ENCODE measurements at places on chromosomes 4 and X.

GRCh38 chr4:145774473-145774872, 94.5 kb downstream of the C4orf51 start:
- DNase-seq, result no peak

DNA sequence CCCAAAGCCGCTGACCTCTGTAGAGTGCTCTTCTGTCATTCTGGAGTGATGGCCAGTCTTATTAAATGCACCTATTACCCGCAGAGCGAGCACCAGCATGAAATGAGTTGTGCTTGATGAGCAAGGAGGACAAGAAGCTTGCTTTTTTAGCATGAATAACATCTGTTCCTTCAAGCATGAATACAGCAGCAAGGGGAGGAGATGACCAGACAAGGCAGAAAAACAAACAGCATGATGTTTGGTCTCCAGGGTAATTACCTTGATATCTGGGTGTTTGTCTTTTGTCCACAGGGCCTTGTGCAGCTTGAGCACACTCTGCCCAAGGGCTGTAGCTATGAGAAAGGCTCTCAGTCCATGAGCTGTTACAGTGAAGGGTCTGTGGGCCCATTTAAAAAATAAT, 324.8 kb upstream of the DDX53 start:
- no peak for DNase-seq

- no peak for DNase-seq
Measured at GRCh38 chrX:133637765-133638164, 222.5 kb upstream of the GPC4 start.

DNA sequence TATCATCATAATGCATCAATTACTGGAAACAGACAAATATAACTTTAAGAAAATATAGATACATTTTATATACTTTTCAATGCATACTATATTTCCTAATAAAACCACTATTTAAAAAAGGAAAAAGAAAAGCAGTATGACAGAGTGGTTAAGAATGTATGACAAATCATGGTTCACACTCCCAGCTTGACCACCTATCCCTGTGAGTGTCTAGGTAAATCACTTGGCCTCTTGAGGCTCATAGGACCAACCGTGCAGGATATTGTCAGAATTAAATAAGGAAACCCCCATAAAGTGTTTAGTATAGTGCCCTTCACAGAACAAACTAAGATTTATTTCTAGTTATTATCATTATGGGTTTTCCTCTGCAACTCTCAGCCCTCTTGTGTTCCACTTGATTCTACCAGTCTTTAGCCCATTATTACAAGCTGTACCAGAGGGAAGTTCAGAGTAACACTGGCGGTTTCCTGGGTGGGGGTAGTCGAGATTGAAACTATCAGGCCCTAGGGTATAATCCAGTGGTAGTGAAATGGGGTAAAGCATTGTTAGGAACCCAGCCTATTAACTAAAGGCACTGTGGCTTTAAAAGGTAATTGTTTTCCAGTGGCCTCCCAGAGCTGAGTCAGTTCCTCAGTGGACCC, 55.5 kb upstream of the PAK3 start:
- DNase-seq, result no peak

- no peak for DNase-seq
Measured at GRCh38 chrX:45351478-45351877, 150.8 kb upstream of the DIPK2B start.

DNA sequence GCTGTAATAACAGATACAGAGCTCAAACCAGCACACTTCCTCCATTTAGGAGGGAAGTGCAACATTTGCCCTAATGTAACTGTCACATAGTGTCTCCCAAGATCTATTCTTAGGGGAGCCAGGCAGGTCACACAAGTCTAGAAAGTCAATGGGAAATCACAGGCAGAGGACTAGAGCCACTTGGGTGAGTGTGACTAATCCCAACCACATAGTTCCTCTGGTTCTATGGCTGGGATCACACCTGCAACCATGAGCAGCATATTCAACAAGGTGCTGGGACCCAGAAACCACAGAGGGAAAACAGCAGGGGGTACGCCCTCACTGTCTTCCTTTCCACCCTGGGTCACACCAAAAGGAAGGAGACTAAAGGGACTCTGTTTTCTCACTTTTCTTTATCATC, 66.8 kb upstream of the TACR3 start:
- DNase-seq, result no peak

GRCh38 chr4:41512596-41512995, 25.4 kb upstream of the LIMCH1 start:
- peak; percentile 58 for DNase-seq

GRCh38 chrX:39830414-39830813, 267.3 kb downstream of the BCOR start:
- DNase-seq, result no peak

- DNase-seq, result no peak
Measured at GRCh38 chr4:2397596-2398379, 20.7 kb downstream of the ZFYVE28 start.

DNA sequence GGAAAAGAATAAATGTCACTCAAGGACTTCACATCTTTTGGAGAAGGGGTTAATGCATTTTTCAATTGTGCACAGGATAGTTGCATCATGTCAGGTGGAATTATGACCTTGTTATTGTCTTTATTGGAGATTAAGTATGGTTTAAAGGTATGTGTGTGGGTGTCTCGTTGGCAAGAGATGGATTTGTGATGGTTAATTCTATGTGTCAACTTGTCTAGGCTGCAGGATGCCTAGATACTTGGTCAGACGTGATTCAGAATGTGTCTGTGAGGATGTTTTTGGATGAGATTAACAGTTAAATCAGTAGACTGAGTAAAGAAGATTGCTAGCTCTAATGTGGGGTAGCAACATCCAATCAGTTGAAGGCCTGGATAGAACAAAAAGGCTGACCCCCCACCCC, 42.2 kb upstream of the HSD17B10 start:
- DNase-seq, result no peak

- no peak for DNase-seq
Measured at GRCh38 chr4:41719417-41719816, 29.1 kb downstream of the PHOX2B start.

- DNase-seq, result no peak
Measured at GRCh38 chr4:6619466-6620255, 20.8 kb upstream of the MRFAP1 start.

- DNase-seq, result no peak
Measured at GRCh38 chrX:100647095-100647494, 3.1 kb downstream of the SRPX2 start.

- no peak for DNase-seq
Measured at GRCh38 chrX:108223585-108223984, 132.0 kb downstream of the ATG4A start.

DNA sequence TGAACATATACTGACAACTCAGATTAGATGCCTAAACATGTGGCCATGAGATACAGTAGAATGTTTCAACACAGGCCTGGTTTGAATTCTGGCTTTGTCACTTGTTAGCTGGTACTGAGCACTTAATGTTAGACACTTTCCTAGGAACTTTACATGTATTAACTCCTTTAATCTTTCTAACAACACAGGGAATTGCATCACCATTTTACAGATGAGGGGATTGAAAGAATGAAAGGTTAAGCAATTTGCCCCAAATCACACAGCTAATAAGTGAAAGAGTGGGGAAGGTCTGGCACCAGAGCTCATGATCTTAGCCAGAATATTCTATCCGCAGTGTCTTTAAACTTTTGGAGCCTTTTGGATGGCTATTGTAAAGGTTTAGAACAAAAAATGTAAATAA, 95.9 kb downstream of the NYX start:
- DNase-seq, result no peak

GRCh38 chrX:129678614-129679195, 23.9 kb upstream of the APLN start:
- DNase-seq, result no peak

DNA sequence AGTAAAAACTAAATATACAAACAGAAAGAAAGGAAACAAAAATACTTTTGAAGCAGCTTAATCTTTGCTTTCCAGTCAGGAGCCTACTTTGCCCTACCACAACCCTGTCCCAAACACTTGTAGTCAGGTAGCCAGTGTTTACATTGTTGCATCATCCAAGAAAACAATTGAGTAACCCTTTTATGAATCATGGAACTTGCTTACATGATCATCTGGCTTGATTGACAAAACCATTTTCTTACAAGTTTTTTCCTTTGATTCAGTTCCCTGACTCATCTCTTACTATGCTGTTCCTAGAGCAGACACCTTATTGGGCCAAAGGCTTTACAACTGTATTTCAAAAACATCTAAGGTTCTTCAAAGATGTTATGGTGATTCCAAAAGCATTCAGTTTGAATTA, 740.1 kb downstream of the KLHL13 start:
- no peak for DNase-seq

DNA sequence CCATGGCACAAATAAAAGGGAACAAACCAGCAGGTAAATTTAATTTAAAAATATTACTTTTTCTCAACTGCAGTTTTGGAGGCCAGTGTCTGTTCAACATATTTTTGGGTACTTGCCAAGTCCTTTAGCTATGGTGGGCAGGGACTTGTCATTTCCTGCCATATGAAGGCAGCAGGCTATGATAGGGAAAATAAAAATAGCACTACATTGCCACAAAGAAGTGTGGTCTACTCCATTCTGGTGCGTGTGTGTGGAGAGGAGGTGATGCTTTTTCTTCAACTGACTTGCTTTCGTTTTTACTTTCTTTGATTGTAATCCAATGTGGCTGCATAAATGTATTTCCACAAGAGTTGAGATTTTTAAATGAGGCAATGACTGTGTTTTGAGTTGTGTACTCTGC, 17.2 kb downstream of the GPR174 start:
- peak; percentile 31 for DNase-seq

DNA sequence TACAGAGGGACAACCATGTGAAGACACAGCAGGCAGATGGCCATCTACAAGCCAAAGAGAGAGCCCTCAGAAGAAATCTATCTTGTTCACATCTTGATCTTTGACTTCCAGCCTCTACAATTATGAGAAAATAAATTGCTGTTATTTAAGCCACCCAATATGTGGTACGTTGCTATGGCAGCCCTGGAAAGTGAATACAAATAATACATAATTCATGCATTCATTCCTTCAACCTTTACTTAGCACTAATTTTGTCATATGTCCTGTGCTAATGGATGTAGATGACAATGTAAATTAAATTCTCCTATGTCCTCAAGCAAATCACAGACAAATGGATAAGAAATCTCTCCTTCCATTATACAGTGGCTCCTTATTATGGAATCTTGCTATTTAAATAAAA, 361.6 kb downstream of the PACRGL start:
- DNase-seq, result no peak

DNA sequence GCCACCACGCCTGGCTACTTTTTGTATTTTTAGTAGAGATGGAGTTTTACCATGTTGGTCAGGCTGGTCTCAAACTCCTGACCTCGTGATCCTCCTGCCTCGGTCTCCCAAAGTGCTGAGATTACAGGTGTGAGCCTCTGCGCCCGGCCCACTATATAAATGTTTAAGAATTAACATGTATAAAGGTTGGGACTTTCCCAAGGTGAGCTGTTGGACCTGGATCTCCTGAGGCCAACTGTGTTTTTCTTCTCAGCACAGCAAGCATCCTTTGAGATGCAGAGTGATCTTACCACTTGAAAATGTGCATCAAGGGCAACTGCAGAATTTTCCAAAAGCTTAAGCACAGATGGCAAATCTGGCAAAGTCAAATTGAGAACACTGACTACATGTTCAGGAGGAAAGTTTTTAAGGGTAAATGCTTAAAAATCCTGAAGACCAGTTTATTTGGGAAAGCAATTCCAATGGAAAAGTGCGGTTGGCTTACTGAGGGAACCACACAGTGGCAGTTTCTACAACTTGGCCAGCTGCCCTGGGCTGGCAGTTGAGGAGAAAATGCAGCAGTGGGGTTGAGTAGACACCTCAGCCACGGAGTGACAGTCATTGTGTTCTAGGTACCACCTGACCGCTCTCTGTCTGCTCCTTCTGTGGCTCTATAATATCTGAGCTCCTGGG, 168.9 kb downstream of the CBR4 start:
- no peak for DNase-seq

DNA sequence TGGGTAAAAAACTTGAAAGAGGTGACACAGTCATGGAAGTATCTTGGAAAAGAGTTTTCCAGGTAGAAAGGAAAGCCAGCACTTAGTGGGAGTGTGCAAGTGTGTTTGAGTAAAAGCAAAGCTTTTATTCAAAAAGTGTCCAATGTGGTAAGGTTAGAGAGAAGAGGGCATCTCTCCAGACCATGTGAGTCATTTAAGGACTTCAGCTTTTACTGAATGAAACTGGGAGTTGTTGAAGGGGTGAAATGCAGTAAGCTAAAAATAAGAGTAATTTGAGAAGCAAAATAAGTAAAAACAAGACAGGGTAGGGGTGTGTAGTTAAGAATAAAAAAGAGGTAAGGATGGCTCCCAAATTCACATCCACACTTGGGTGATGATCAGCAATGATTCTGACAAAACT, 238.9 kb downstream of the SLC7A11 start:
- no peak for DNase-seq

DNA sequence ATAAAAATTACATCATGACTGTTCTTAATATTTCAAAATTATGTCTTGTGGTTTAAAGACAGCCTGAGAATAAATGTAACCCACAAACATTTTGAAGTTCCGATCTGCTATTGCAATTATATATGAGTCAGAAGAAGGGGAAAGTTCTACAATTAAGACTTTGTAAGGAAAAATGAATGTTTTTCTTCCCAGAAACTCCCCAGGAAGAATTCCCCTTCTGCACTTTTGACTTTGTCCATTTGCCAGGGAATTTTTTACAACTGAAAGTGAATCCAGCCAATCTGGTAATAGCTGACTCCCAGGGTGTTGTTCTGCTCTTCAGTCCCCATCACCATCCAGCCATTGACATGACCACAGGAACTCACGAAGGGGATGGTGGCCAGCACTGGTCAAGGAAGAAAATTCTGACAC, 61.6 kb upstream of the NOCT start:
- DNase-seq, result peak; percentile 95

DNA sequence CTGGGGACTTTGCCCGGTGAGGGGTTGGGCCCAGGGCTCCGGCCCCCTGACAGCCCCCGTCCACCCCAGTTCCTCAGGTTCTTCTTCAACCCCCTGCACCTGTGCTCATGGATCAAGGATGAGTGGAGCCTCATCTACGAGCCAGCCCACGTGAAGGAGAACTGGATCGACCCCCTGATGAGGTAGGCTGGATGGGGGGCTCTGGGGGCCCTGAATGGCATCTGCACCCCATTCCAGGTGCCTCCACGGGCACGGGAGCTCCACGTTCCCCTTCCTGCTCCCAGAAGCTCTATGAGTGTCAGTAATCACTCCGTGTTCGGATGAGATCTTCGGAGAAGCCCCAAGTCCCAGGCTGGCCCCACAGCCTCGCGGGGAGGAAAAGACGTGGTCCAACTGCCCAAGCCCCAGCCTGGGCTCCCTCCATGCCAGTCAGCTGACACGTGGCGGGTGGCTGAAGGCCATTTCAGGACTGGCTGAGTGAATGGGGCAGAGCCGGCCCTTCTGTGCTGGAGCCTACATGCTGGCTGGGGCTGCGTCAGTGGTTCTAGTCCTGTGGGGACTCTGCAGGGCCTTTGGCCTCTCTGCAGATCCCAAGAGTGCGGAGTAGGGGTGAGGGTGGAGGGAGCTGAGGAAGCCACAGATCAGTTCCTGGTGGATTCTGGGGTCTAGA, 24.4 kb downstream of the CFAP99 start:
- DNase-seq, result no peak

- DNase-seq, result no peak
Measured at GRCh38 chr4:89539797-89540711, 232.5 kb upstream of the GPRIN3 start.

- DNase-seq, result no peak
Measured at GRCh38 chr4:165953181-165953580, 80.1 kb downstream of the TLL1 start.
